ENCODE measurements at places on chromosomes 1 and 21.
A peak's percentile ranks its signal among the peaks of the same experiment; 100 is the strongest.

GRCh38 chr1:1841575-1841995 lies 49.3 kb downstream of the GNB1 start:
- DNase-seq = no peak

GRCh38 chr1:6653436-6654290 lies 29.0 kb downstream of the THAP3 start:
- DNase-seq = no peak

GRCh38 chr1:30760596-30761324 lies 3.2 kb upstream of the LAPTM5 start:
- no peak for DNase-seq

DNA sequence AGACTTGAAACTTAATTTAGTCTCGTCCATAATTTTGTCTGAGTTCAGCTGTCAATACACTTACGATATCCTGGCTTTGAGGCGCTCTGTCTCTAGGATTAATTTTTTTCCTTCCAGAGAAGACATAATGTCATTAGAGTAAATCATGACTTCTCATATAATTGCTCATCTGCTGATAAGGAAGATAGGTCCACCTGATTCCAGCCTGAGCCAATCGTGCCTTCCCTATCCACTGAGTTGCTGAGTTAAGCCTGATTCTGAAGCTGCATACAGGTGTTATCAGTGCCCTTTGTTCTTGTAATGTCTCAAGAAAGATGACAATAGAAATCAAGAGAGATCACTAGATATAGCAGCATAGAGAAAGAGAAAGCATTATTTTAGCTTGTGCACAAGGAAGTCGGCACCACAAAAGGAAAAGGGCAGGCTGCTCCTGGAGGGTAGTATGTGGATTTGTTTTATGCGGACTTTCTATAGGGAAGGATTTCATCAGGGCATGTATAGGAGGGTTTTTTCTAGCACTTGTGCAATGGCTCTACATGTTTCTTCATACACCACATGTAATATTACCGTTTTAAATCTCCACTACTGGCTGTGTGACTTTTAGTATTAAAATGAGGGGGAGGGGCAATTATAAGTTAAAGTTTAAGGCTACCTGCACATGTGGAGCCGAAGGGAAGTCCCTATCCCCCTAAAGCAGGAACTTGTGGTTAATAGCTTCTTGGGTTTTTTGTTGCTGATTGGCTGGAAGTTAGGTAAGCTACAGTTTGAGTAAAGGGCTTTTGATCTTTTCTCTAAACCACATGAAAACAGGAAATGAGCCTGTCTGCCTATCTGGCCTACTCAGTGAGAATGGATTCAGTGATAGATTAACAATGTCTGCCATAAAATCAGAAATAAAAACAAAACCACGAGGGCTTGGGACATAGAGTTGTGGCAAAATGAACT lies 133.4 kb downstream of the PLPPR5 start:
- DNase-seq = no peak

GRCh38 chr1:229627003-229627402 lies 956 bp downstream of the URB2 start:
- DNase-seq = no peak

DNA sequence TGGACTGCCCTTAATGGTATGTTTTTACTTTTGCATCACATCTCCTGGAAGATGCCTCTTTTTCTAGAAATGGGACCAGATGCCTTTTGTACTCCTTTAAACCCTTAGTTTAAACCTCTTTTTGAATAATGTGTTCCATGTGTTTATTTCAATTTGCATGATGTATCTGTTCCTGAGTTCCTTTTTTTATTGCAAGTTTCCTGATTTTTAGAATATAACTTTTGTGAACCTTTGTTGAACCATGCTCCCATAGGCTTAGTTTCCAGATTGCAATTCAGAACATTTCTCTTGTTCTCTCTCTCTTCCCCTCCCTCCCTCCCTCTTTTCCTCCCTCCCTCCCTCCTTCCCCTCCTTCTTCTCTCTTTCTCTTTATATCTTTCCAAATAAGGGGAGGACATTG lies 81.9 kb downstream of the RGL1 start:
- DNase-seq = no peak

DNA sequence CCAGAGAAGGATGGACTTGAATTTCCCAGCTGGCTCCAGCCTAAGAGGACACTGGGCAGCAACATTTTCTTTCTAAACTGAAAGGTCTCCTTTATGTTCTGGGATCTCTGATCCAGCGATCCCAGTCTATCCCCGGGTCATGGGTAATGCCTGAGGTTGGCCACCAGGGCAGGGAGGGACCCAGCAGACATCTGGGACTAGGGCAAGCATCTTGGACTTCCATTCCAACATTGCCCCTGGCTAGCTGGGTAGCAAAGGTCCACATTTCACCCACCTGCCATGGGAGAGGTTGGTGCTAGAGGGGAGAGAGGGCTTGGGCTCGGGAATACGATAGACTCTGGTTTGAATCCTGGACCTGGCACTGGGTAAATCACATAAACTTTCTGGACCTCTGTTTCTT lies 84.6 kb downstream of the LRRN2 start:
- no peak for DNase-seq

DNA sequence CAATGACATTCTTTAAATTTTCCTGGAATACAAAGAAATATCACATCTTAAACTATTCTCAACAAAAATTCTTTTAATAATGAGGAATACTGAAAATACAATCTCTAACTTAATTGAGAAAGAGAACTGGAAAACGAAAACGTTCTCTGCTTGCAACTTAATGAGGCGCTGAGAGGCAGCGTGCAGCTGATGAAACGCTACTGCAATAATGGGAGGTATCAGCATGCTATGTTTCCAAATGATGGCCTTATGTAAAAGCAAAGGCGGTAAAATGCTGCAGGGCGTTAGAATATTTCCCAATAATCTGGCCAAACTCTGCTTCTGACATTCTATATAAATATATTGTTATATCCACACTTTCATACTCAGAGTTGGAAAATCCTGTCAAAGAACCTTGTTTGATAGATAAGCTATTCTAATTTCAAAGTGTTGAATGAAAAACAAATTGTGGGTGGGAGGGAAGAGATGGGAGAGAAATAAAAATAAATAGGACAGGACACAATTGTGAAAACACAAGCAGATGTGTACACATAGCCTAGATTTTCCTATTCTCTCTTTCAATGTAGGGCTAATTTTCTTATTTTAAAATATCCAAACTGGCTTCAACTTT lies 70.9 kb downstream of the APP start:
- no peak for DNase-seq

DNA sequence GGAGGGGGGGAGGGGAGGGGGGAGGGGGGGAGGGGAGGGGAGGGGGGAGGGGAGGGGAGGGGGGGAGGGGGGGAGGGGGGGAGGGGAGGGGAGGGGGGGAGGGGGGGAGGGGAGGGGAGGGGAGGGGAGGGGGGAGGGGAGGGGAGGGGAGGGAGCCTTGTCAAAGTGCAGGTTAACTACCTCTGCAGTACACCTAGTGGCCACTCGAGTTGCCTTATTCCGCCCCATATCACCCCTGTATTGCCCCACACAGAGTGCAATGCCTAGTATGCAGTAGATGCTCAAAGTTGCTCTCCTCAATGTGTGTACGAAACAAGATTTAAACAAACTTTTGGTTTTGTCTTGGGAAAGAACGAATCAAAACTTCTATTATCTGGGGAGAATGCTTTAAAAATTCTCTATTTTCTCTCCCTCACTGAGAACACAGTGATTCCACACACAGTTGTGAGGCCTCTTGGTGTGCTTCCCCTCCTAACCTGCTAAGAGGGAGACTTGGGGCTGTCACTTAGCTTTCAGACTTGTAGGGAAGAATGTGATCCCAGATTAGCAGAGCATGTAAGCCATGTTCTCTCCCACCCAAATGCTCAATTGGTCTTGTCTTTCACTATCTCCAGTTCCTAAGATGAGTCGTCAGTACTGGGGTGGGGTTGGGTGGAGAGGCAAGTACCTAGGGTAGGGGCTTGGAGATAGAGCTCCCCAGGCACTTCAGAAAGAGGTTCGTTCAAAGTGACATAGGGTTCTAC lies 79.7 kb upstream of the MAP10 start:
- no peak for DNase-seq

DNA sequence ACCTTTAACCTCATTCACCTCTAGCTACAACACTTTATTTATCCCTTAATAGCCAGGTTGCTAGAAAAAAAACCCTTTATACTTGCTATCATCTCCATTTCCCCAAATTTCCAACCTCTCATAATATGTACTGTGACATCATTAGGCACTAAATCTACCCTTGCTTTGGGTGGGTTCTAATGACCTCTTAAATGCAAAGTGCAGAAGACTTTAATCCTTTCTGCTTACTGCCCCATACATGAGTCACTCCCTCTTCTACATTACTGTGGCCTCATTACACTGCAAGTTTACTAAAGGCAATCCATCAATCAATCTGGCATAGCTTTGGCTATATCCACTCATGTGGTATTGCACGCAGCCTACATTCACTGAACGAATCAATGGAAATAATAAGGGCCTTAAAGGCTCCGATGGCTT lies 353.3 kb downstream of the SMYD3 start:
- no peak for DNase-seq

DNA sequence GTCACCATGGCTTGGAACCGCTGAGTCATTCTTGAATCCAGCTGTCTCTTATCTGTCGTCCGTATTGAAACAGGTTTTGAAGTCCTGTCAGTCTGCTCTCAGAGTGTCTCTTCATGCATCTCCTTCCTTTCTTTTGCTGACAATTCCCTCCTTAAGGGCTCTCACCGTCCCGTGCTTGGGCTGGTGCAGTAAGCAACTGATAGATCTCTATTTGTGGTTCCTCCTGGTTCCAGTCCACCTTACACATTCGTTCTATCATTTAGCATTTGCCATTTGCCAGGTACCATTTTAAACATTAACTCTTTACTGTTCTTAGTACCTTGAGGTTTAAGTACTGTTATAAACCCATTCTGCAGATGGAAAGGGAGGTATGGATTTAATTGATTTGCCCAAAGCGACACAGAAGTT lies 88.9 kb downstream of the DYRK1A start:
- DNase-seq = no peak

DNA sequence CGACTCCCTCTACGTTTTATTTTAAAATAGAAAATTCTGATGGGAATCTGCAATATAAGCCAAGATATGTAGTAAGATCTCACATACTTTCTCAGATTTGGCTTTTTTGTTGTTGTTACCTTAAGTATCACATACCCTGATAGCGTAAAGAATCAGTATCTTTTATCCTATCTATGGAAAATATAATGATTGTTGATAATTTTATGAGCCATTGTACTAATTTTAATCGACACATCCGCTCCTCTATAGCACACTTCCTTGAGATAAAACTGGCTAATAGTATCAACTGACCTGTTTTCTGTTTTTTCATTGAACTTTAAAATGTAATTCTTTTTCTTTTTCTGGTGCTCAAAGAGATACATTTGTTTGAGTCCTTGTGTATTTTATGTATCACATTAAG lies 118.7 kb downstream of the NFIA start:
- no peak for DNase-seq

- no peak for DNase-seq
Measured at GRCh38 chr1:200741551-200742207, 3.0 kb downstream of the CAMSAP2 start.

GRCh38 chr1:59026472-59026948 lies 242.7 kb upstream of the JUN start:
- no peak for DNase-seq

GRCh38 chr1:14602136-14602535 lies 3.7 kb downstream of the KAZN start:
- DNase-seq = peak; percentile 60

- no peak for DNase-seq
Measured at GRCh38 chr1:54442185-54442584, 36.0 kb upstream of the SSBP3 start.

DNA sequence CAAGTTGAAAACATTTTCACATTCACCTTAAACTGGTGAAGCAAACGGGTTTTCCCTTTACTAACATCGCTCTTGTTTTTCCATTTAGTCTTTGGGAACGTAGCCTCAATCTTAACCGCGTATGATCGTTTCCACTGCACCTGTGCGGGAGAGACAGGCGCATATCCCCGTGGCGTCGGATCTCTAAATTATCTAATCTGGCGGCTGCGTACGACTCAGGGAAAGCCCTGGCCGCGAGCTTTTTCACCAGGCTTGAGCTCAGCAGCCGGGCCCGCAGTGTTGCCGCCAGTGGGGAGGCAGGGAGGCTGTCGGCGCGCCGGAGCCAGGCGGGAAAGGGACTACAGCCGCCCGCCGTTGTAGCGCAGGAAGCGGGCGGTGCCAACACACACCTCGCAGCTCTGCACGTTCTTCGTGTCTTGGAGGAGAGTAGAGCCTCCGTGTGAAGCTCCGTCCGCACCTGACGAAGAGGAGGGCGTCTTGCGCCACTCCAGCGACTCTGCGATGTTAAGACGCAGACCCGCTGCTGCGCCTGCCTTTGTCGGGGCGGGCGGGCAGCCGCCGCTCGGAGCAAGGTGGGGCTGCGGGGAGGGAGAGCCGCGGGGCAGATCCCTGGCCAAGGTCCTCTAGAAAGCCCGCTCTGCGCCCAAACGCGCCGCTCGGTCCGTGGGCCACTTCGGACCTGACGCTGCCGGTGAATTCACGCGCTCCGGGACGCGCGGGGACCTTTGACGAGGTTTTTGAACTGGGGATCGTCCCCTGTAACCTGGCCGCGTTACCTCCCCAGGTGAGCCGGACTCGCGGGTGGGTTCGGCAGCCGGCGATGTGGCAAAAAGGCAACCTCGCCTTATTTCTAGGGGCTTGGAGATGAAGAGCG lies 18.5 kb upstream of the TBX15 start:
- DNase-seq = no peak

DNA sequence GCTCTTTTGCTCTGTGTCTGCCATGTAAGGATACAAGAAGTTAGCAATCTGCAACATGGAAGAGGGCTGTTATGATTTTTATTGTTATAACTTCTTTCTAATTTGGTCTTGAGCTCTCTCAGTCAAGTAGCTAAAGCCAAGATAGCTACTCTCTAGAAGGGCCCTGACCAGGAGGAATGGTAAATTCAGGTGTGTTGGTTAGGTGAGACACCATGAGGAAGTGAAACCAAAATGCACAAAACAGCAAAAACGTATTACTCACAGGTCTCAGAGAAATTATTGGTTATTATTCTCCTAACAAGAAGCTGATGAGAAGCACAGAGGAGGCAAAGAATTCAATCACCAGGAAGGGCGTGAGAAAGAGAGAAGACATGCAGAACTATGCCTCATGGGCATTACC lies 51.8 kb upstream of the INSL5 start:
- DNase-seq = no peak

DNA sequence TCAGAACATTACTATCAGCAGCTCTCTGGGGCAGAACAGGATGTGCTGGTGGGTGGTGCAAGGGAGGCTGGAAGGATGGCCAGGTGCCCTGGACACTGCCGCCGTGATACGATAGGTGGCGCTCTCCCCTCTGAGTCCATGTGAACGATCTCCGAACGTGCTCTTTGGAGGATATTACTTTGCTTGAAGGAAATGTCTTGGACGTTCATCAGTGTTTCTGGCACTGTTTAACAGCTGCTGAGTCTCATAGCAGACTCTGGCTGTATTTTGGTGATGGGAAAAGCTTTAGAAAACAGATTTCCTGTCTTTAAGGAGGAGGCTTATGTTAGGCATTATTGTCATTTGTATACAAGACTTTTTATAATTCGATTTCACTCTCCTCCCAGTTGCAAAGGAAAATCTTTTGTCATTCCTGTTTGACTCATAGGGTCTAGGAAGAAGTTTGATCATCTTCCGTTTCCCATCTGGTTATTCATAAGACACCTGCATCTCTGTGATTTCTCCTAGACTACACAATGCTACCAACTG lies 386.2 kb upstream of the ADGRL2 start:
- peak; percentile 34 for DNase-seq

- DNase-seq = no peak
Measured at GRCh38 chr1:38360807-38361206, 314.2 kb upstream of the POU3F1 start.
